Vagina (tissue), 2 donors: ENCODE measurements at places on chromosomes 1 and 21.

- no peak for DNase-seq
These were observed 18.3 kb upstream of the IFNGR2 start for GRCh38 chr21:33384841-33385331.

- no peak for DNase-seq
These were observed 881.5 kb downstream of the LTN1 start for GRCh38 chr21:28111151-28111619.

- DNase-seq, result no peak
These were observed 7.3 kb downstream of the NIBAN1 start for GRCh38 chr1:184966989-184967388.

GRCh38 chr1:100832694-100833428 is 61.8 kb downstream of the EXTL2 start:
- DNase-seq, result no peak

DNA sequence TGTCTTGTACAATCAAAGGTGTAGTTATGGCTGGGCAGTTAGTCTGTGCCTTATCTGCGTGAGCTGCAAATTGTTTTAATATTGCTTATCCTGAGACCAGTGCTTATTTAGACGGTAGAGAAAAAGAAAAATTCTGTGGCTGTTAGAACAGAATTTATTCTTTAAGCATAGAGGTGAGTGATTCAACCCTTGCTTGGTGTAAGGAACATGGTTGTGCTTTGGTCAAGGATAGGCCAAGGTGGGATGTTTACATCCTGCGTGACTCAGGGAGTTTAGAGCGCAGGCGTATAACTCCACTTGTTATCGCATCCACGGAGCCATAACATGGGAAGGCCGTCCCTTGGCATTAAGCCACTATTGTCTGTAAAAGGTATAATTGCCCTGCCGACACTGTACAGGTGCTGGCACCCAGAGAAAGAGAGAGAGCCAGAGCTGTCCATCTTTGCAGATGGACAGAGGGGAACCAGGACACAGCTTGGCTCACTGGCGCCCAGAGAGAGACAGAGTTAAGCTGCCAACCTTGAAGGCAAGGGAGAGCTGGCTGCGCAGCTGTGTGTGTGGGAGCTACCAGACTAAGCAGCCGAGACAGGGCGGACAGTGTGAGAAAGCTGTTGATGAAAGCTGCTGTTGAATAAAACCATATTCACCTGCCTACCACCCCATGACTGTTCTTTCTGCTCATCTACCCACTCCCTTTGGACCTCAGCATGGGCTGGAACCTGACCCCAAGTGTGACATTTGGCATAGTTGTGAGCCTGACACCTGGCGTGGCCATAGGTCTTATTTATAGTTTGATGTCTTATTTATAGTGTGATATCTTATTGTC is 200.4 kb downstream of the DYRK1A start:
- no peak for DNase-seq

GRCh38 chr1:220843481-220844011 is 35.7 kb upstream of the HLX start:
- peak; percentile 86 for DNase-seq

DNA sequence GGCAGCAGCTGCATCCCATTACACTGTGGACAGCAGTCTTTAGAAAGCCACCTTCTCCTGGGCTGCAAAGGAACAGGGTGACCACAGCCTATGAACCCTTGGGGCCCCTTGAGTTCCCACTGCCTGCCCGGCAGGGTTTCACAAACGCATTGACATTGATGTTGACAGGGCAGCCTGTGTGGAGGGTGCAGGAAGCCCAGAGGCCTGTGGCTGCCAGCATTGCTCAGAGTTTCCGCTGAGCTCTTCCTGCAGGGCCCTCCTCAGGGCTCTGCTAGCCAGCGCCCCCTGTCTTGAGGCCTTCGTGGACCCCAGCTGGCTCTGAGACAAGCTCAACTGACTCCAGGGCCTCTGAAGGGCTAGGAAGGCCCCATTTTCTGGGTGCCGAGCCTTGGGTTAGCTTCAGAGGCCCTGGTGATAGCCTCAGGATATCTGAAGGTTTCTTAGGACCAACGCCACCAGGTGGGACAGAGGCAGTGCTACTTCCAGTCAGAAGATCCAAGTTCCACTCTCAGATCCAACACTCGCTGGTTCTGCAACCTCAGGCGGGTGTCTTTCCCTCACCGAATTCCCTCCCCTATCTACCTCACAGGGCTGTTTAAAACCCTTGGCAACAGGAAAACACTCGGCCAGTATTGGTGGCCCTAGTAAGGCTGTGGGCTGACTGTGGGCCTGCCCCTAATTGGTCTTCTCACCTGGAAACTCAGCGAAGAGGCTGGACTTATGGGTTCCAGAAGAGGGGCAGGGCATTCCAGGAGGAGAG is 27.2 kb upstream of the EPS8L3 start:
- DNase-seq, result no peak

DNA sequence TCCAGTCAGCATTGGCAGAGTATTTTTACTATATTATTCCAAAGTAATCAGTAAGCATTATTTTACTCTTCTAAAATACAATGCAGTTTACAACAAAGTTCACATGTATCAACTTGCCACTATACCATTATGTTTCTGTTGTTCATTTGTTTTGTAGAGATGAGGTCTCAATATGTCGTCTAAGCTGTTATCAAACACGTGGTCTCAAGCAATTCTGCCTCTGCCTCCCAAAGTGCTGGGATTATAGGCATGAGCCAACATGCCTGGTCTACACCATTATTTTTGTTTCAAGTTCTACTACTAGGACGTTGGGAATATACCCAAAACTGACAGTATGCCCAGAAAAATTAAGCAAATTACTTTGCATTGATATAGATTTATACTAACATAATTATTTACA is 19.8 kb downstream of the FAF1 start:
- no peak for DNase-seq

- no peak for DNase-seq
These were observed 31.7 kb upstream of the DMRTA2 start for GRCh38 chr1:50454911-50455310.

- DNase-seq, result no peak
These were observed 52.5 kb downstream of the EPRS1 start for GRCh38 chr1:219993554-219994433.

DNA sequence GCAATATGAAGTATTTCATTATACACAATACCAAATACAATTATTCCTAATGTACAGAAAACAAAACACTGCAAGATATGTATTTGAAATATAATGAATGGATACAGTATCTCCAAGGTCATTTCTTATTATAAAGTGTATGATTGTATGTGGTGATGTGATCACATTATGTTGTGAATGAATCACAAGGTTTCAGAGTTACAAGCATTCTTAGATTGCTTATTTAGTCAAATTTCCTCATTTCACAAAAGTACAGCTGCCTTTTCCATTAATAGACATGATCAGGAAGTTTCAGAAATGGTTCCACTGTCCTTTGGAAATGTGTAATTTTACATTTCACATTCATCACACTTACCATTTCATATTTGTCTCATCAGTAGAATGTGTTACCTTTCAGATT is 28.3 kb upstream of the NEK7 start:
- DNase-seq, result no peak

GRCh38 chr21:40719615-40720014 is 127.3 kb downstream of the DSCAM start:
- no peak for DNase-seq

- no peak for DNase-seq
These were observed 120.3 kb downstream of the PPIAL4G start for GRCh38 chr1:148362626-148363438.

GRCh38 chr21:43864962-43865539 is at the start of gene AGPAT3:
TSS of gene AGPAT3 (plus strand) at chr21:43865223. CDS start at chr21:43959682, 94,459 bp downstream.
- DNase-seq, result no peak

DNA sequence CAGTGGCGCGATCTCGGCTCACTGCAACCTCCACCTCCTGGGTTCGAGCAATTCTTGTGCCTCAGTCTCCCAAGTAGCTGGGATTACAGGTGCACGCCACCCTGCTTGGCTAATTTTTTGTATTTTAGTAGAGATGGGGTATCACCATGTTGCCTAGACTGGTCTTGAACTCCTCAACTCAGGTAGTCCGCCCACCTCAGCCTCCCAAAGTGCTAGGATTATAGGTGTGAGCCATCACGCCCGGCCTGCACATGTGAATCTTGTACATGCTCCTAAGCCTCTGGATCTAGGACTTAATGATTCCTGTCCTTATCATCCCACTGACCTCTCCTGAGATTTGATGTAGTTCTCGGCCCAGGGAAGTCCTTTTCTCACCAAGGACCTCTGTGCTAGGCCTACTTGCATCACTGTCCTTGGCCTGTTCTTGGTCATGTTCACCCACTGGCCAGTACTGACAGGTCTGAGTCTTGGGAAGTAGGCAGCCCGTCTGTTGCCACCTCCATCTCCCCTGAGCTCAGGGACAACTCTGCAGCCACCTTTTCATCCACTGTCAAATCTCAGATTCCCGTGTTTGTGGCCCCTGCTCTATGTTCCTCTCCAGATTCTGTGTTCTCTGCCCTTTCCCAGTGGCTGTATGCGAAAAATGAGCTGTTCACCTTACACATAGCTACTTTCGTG is 9.4 kb downstream of the HYI start:
- no peak for DNase-seq

GRCh38 chr1:62613325-62613727 is 16.0 kb downstream of the ANGPTL3 start:
- DNase-seq, result no peak

- no peak for DNase-seq
These were observed 15.2 kb downstream of the PTPRF start for GRCh38 chr1:43545695-43546387.

DNA sequence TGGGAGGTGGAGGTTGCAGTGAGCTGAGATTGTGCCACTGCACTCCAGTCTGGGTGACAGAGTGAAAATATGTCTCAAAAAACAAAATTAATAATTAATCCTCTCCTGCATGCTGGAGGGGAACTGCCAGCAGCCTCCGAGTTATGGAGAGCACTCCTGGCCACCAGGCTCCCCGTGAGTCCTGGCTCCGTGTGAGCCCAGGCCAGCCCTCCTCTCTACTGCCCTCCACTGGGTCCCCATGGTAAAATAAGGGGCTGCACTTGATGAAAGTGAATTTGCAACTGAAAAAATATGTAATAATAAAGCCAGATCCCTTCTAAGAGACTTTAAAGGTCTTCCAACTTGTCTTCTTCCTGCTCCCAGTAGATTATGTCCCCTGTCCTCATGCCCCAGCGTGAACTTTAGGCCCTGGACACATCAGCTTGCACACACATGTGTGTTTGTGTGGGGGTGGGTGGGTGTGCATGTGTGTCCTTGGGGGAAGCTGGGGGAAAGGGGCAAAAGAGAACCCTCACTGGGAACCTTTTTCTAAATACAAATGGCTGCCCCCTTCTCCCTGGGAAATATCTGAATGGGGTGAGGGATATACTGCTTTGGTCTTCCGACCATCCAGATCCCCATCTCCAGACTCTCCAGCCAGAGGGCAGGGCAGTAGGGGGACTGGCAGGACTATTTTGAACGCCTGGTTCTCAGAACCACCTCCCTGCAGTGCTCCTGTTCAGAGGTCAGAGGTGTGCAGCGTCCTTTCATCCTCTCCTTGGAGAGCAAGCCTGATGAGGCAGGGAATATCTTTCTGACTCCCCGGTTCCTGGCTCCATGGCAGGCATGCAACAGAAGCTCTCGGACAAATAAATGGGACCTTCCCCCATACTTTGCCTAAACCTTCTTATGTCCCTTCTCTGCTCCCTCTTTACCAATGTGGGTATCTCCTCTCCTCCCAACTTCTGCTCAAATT is 26.2 kb downstream of the NEK2 start:
- no peak for DNase-seq

GRCh38 chr1:94113589-94114226 is 7.2 kb downstream of the ABCA4 start:
- DNase-seq, result no peak

GRCh38 chr1:56147034-56147433 is 432.3 kb downstream of the PLPP3 start:
- no peak for DNase-seq

DNA sequence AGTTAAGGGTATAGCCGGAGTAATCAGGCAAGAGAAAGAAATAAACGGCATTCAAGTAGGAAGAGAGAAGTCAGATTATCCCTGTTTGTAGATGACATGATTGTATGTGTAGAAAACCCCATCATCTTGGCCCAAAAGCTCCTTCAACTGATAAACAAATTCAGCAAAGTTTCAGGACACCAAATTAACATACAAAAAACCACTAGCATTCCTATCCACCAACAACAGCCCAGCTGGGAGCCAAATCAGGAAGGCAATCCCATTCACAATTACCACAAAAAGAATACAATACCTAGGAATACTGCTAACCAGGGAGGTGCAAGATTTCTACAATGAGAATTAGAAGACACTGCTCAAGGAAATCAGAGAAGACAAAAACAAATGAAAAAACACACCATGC is 45.3 kb downstream of the MAST2 start:
- DNase-seq, result no peak

DNA sequence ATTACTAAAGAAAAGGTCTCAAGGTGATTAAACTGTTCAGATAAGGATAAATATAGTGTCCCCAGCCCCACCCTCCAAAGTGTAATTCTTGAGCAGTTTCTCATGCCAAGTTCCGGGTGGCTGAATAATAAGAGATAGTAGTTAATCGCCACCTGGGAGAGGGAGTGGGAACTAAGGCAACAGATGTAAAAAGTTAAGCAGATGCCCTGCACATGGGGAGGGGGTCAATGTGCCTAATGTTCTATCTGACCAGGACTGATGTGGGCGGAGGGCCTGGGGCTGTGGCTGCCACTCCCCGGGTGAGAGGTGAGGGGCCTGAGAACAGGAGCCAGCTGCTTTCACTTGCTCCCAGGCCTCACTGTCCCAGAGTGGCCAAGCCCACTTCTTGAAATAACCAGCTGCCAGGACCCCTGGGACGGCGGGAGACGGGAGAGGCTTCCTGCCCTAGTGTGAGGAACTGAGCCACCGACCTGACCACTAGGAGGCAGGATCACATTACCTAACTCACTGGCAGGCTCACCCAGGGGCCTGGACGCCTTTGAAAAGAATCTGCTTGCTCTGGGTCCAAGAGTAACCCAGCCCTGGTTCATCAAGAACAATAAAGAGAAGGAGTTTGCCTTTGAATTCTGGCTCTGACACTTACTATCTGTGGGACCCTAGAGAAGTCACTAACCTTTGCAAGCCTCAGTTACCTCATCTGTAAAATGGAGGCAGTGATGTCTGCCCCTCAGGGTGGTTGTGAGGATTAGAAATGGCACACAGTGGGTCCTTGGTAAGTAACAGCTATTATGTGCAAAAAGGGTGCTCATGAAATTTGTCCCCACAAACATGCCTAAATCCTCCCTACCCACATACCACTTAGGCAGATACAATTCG is 179.2 kb downstream of the ATG4C start:
- DNase-seq, result no peak

DNA sequence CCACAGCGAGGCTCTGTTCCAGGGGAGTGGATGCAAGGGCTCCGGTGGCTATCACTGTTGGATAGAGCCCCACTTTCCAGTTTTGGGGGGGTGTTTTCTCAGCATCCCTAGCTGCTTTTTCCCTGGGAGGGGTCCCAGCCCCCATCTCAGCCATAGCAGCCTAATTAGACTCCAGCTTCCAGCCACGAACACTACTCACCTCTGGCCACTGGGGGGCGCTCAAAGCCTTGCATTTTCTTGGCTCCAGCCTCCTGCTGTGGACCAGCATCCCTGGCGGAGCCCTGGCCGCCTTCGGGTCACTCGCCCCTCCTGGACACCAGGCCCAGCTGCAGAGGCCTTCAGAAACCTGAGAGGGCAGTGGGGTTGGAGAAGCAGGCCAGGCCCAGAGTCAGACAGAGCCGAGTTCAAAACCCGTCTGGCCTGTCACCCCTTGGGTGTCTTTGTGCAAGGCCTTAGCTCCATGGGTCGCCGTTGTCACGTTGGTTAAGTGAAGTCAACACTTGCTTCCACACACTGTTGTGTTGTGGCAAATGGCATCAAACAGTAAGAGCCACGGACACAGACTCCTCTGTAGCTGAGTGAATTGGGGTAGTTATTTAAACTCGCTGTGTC is 93.5 kb upstream of the ACTL8 start:
- DNase-seq, result no peak
